ENCODE measurements at places on chromosomes 4 and X. TPM values are rescaled to one million over a fixed set of nuclear protein-coding genes. Genes with fewer than 3 reads are reported as not detected.
A peak's percentile ranks its signal among the peaks of the same experiment; 100 is the strongest.

IBSP gene
- not detected for total RNA-seq

PDGFC gene
- not detected for total RNA-seq

DNA sequence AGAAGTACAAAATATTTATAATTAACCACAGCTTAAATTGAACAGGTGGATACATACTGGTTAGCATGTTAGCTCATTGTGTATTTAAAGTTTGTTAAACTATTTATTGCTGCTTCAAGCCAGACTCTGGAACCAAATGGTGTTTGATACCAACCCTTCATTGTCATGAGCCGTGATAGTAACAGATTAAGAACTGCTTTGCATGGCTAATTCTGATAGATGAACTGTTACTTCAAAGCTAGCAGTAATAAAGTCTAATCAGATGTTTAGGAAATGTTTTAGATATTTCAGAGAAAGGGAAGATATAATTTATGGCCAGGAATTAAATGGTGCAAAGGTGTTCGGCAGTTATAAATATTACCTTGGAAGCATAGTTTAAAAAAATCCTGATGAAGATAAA is 676.1 kb upstream of the ATOH1 start:
- DNase-seq, result no peak

DNA sequence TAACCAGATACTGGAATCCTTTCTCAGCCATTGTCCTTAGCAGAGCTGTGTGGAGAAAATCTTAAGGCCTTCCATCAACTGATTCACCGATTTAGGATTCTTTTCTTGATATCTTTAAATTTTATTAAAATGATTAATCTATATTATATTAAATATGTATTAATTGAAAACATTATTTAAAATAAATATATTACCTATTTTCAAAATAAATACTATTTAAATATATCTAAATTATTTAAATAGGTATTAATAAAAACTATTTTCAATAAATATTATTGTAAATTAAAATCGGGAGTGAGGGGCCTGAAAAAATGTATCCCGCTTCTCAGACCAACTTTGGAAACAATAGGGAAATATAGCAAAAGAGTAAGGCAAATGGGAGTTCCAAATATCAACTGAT is 94.0 kb upstream of the HPF1 start:
- no peak for DNase-seq

IRS4 gene
- 0.07 TPM for total RNA-seq

DNA sequence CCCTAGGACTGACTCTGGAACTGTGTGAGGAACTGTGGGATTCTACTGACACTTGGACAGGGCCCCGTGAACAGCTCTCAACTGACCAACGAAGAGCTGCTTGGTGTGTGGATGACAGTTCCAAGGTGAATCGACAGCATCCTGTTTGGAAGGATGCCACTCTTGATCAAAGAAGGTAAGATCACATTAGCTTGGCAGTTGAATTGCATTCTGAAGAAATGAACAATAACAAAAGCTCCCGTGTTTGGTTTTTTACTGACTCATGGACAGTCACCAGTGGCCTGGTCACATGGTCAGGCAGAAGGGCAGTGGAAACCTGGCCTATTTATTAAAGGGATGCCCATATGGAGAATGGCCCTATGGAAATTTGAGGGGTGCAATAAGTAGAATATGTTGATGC is 33.1 kb upstream of the GPR34 start:
- no peak for DNase-seq

CCDC158 gene
- total RNA-seq, result not detected

DNA sequence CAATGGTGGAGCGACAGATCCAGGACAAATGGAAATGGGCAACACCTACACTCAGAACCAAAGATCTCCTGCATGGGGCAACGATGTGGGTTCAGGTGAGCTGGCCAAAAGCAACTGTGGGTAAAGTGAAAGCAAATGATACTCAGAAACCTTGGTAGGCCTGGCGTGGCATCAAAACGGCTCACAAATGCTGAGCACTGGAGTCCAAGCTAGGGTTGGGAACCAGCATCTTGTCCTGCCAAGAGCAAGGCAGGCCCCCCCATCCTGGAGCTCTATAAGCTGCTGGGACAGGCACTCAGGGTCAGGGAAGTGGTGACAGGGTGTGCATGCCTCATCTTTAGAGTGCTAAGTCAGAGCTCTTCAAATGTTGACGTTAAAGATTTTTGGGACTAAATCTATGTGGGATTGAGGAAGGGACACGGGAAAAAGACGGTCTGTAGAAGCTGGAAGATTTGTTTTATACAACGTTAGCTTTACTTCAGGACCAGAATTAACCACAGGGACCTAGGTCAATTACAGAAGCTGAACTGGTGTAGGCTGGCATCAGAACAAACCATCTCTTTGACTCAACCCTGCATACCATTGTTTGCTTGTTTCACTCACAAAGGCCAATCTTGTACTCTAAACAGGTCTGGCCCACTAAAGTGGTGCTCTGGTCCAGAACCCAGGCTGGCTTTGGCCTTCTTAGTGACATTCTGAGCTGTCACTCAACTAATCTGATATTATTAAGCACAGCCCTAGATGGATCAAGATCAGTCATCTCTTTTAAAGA is 10.7 kb downstream of the ATP8A1 start:
- DNase-seq, result no peak

GRCh38 chr4:5069901-5070300 is 18.6 kb downstream of the STK32B start:
- no peak for DNase-seq

GRCh38 chrX:118865231-118865630 is 41.6 kb downstream of the ZCCHC12 start:
- no peak for DNase-seq

DNA sequence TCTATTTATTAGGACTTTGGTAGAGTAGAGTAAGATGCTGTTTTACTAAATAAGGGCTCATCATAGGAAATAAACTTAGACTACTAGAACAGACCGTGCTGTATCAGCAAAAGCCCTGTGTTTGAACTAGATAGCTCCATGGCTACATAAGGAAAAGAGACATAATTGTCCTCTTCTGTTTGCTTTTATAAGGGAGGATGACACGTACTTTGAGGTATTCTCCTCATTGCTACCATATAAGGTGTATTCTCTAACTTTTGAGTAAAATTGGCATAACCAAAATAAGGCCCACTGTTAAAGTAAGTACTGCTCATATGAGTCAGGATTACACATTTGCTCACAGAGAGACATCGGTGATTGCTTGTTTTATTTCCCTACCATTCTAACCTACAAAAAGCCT is 64.3 kb downstream of the PDLIM5 start:
- no peak for DNase-seq

DNA sequence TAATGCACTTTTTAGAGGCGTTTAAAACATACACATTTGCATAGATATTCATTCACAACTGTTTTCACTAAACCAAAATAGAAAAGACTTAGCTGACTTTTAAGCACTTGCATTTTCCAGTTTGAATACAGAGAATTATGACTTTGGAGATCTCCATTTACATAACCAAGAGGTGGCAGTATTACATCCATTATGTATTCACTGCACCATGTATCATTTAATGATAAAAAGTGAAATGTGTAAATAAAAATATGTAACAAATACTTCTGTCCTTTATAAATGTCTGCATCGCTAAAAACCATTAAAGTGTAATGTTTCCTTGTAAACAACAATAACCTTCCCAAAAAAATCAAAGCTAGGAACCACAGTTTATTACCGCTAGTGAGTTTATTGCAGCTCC is 413.2 kb downstream of the FGF13 start:
- no peak for DNase-seq

CLCN4 gene
- total RNA-seq, result not detected

GRCh38 chrX:96684339-96685209 is at the start of gene DIAPH2:
TSS of gene DIAPH2 (plus strand) at chrX:96684842.
- DNase-seq, result peak; percentile 69

DNA sequence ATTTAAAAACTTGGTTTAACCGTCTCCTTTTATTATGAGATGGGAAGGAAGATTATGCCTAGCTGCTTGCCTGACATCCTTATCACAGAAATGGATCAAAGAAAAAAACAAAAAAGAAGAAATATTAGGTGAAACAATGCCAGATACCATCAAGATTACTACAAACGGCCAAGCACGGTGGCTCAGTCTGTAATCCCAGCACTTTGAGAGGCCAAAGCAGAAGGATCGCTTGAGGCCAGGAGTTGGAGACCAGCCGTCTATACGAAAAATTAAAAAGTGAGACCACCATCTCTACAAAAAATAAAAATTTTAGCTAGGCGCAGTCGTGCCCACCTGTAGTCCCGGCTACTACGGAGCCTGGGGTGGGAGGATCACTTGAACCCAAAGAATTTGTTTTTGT is 2.3 kb downstream of the FRYL start:
- no peak for DNase-seq

DNA sequence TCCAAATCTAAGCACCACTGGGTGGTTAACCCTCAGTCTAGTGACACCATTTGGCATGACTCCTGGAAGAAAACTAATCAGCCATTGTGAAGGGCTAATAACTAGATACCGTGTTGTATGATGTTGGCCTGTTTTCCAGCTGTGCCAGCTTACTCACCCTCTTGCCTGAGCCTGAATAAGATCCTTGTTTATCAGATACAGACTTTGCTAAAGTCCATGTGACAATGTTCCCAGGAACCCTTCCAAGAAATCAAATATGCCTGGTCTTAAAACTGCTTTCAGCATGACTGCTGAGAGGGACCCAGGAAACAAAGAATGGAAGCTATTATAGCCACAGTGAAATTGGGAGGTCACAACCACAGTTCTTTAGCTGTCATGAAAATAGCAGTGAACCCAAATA is 640.8 kb upstream of the INTU start:
- no peak for DNase-seq

- DNase-seq, result no peak
Measured at GRCh38 chr4:90727938-90728337, 600.7 kb downstream of the CCSER1 start.

RASL11B gene
- total RNA-seq, result 1.6 TPM

GLRA3 gene
- not detected for total RNA-seq

All from activated T-helper 1 cell treated with anti-CD3 and anti-CD28 coated beads, Interleukin-12 subunit alpha, Interleukin-12 subunit beta, Interleukin-2, Interleukin-4 antibody, amounts not matched to agents 30 ng/mL and 10 ng/mL and 1 ng/mL, durations not matched to agents 14 hours and 24 hours and 36 hours (primary cell).